ENCODE measurements at places on chromosomes 2 and 18.
A peak's percentile ranks its signal among the peaks of the same experiment; 100 is the strongest.

DNA sequence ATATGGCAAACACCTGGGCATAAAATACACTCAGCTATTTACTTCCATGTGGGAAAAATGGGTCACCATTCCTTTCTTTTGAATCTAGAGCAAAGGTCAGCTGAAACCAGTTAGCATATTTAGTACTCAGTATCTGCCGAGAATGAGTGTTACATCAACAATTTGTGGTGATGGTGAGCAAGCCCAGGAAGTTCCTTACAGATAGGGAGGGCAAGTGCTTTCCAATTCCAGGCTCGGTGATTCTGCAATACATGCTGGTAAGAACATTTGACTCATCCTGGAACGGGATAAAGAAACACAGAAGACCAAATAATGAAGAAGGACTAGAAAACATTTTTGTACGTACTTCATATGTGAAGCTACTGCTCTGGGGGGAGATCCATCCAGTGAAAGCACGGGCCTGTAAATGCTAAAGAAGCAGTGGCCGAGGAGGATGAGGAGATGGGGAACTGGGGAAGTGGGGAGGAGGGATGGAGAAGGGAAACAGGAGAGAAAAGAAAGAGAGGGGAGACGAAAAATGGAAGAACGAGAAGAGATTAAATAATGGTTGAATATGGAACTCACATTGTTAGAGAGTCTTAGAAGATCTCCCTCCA lies 251.9 kb downstream of the TTC32 start:
- DNase-seq: no peak

DNA sequence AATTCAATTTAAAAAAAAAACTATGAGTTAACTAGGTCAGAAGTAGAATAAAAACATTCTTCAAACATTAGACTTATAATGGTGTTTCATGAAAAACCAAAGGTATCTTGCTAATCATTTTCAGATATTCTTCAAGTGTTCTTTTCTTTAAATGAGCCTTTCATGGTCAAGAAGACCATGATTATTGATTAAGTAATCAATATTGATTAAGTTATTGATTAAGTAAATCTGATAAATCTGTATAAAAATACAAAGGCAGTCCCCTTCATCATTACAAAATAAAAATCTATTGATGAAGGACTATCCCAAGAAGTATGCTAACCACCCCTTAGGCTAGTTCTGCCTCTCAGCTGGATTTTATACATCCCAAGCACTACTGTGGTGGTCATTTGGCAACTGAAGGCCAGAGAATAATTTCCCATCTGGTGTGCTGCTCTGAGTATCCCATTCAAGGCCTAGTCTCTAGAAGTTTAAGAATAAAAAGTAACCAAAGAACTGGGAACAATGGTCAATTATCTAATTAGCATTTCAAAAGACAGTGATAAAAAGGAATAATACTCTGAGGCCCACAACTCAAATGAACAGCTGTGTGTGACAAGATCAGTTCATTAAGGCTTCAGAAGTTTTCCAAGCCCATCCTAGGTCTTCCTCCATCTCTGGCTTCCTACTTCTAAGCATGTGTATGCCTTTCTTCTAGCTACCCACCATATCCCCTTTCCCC lies 63.5 kb downstream of the TCF4 start:
- DNase-seq: no peak

DNA sequence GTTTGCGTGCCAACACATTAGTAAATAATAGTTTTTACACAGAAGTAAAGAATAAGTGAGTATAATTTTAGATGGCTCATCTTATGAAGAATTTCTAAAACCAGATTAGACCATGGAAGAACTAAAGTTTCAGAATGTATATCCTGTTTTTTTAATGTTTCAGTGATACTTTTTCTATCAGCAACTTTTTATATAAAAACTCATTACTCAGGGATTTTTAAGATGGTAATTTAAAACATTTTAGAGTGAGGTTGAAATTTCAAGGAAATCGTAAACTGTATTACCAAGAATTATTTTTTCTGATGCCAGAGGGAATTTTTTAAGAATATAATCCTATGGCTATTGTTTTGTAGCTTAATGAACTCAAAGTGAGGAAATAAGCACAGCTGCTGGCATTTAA lies 128.5 kb upstream of the FANCL start:
- no peak for DNase-seq

DNA sequence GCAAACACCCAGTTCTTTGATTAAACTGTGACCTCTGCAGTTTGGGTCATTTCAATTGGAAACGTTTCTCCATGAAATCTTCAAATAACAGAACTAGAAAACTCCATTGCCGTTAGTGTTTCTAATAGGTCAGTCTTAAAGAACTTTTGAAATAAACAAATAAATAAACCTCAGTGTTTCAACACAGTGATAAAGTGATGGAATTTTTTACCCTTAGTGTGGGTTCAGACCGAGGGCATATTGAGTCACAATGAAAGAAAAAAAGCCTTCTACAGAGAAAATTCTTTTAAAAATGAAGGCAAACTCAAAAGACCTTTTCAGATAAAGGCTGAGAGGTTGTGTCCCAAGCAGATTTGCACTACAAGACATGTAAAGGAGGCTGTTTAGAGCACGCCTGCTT lies 149.6 kb downstream of the NCKAP5 start:
- no peak for DNase-seq

GRCh38 chr2:70104231-70105111 lies 17.2 kb downstream of the PCBP1 start:
- DNase-seq: no peak

DNA sequence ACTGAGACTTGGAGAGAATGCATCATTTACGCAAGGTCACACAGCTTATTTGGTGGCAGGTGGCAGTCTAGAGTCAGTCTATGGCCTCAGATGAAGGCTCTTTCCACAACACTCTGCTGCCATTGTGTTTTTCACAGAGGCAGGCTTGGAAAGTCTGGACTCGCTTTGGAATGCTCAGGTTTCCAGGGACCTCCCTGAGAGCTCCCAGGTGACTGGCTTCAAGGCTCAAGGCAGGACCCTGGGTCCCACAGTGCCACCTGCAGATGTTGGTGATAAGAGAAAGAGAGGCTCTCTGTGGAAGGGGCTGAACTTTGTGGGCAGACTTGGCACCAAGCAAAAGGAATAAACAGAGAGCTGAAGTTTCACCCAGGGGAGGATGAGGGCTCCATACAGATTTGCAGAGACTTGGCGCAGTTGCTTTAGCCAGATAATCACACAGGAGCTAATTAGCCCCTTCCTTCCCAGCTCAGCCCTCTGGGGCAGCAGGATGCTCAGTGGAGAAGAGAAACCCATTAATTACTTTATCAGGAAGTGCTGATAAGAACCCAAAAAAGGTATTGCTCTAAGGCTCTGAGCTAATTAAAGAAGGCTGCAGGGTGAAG lies 103.5 kb downstream of the LBH start:
- DNase-seq: peak; percentile 14

- no peak for DNase-seq
Measured at GRCh38 chr2:60872510-60872928, 8.9 kb upstream of the REL start.

DNA sequence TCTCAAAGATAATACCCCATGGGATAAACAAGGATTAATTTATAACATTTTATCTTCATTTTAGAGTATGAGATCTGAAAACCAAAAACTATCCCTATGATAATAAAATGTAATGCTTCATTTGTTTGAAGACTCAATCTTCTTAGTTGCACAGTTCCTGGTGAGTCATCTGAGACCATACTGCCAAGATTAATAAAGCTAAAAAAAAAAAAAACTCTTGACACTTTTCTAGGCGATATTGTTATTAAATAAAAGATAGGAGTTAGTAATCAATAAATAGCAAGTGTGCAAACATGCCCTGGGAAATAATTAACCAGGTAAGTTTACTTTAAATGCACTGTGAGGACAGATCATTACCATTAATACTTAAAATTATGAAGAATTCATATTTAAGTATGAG lies 83.9 kb downstream of the RPE start:
- DNase-seq: no peak

DNA sequence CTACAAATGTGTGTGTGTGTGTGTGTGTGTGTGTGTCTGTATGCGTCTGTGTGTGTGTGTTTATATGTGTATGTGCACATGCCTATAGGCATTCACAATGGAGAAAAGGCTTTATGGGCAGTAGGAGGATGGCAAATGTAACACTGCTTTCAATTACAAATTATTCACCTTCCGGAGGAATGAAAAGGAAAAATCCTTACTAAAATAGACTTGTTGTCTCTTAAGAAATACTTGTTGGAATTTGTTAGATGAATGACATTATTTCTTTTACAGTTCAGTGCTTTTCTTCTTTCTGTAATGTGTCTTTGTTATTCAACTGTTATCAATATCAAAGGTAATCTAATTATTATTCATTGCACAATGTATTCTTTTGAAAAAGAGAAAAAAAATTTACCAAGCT lies 874.3 kb downstream of the ERBB4 start:
- no peak for DNase-seq

DNA sequence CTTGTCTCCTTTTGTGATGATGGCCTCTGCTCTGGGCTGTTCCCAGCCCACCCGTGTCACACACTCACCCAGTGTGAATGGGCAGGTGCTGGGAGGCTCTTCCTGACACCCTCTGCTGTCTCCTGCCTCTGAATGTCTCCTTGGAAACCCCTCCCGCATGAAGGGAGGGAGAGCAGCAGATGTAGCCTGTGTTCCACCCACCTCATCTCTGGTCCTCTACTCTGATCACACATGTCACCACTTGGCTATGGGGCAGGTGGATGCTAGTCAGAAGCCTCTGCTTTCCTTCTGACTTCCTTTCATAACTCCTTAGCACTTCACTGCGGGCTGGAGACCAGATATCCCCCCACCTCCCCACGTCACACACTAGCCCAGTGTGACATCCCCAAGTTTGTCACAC lies 23.9 kb downstream of the EFR3B start:
- DNase-seq: no peak

DNA sequence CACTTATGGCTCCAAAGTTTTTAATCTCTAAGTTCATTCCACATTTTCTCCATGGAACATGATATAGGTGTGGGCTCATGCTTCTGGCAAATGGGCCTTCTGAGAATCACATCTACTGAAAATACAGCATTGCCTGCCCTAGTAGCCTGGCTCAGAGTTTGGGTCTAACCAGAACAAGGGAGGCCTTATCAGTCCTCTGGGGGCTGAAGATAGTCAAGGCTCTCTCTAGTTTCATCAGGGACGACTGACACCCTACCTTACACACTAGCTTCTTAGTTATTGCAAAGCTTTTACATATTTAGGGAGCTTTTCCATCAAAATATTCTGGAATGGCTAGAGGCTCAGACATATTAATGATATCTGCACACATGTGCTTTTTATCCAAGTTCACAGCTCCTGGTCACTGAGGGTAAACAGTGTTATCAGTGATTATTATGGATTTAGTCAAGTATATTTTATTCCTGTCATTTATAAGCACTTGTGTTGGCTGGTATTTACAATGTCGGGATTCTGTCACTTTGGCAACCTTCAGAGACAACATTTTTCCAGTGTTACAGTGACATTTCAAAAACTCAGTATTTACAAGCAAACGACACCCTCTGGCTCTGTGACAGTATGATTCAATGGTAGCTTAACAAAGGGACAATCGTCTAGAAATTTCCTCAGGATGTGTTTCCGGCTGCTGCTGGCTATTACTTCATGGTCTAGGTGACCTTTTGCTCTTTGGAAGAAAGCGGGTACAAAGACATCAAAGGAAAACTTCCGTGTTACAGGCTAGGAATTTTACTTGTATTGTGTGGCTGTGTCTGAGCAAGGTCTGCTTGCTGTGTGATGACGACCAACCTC lies 200.6 kb downstream of the TCF4 start:
- DNase-seq: no peak

DNA sequence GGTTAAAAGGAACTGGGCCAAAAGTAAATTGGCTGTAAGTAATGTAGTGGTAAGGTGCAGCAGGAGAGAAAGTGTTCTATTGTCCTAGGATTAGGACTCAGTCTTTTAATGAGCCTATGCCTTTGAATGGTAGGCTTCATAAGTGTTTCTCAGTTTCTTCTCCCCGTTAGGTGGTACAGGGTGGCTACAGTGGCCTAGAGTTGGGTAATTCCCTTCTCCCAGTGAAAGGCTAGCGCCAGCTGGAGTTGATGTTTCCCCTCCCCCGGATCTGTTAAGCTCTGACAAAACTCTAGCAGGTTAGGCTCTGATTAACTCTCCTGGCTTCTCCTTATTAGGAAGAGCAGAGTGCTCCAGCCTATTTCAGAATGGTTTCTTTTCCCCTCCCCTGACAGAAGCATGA lies 127.7 kb downstream of the DNAH6 start:
- DNase-seq: no peak

GRCh38 chr2:235669269-235669831 lies 175.5 kb downstream of the AGAP1 start:
- DNase-seq: peak; percentile 8

GRCh38 chr18:62037989-62038778 lies 145.4 kb upstream of the RNF152 start:
- DNase-seq: no peak

- DNase-seq: no peak
Measured at GRCh38 chr2:160657196-160657595, 163.6 kb upstream of the RBMS1 start.

DNA sequence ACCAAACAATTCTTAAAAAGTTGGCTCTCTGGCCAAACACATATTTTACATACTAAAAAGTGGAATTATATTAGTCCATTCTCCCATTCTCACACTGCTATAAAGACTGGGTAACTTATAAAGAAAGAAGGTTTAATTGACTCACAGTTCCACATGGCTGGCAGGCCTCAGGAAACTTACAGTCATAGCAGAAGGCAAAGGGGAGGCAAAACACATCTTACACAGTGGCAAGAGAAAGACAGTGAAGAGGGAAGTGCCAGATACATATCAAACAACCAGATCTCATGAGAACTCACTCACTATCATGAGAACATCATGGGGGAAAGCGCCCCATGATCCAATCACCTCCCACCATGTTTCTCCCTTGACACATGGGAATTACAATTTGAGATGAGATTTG lies 42.6 kb downstream of the EDAR start:
- DNase-seq: no peak

GRCh38 chr2:19881908-19882265 lies 19.9 kb downstream of the TTC32 start:
- DNase-seq: no peak

DNA sequence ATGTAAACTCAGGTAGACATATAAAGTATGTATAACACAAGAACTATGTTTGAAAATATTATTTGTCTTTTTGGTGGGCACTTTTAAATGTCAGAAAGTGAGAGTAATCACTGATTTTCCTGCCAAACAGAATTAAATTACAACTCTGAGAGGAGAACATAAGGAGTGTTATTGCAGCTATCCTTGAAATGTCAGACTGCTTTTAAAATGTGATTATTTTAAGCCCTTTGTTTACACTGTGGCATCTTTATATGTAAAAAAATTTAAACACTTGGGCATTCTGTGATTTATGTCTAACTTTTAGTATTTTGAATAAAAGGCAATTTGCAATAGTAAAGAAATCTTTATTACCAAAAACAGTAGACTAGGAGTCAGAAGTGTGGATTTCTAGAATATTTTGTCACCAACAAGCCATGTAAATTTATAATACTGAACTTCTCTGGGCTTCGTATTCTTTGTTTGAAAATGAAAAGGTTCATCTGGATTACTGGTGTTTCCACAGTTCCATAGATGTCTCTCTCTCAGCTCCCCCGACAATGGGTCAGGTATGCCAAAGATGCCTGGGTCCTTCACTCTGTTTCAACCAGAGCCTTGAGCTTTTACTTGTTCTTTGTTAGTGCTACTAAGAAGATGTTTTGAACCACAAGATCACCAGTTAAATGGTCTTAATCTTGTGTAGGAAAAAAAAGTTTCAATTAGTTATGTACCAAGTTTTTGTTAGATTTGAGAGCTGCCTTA lies 38.8 kb downstream of the GULP1 start:
- no peak for DNase-seq

- no peak for DNase-seq
Measured at GRCh38 chr2:126085011-126085795, 570.8 kb upstream of the GYPC start.

Measured in stimulated activated CD8-positive, alpha-beta memory T cell treated with anti-CD3 and anti-CD28 coated beads, Interleukin-12 subunit alpha, Interleukin-12 subunit beta, amount 100 ng/mL, for 4 hours (primary cell).